Left ventricle myocardium inferior (tissue), 1 donor: ENCODE measurements at places on chromosomes 2 and 18. TPM values are rescaled to one million over a fixed set of nuclear protein-coding genes. Genes with fewer than 3 reads are reported as not detected.

PTPRN gene
- total RNA-seq = 0.11 TPM

ATL2 gene
- total RNA-seq = 28.4 TPM

FBXO41 gene
- 0.55 TPM for total RNA-seq

TTN gene
- 2,803 TPM for total RNA-seq

ZNF521 gene
- 10.3 TPM for total RNA-seq

GRCh38 chr2:121147766-121148165 is 137.2 kb downstream of the TFCP2L1 start:
- H3K4me1 ChIP-seq = peaks cover 24% of the 10 kb centered on the region
- no peaks in the 10 kb centered on the region for H3K27me3 ChIP-seq
- no peak overlapping the region for H3K4me3 ChIP-seq
- no peak for DNase-seq
- H3K36me3 ChIP-seq = no peaks in the 10 kb centered on the region

GRCh38 chr2:40758401-40759155 is 306.7 kb upstream of the SLC8A1 start:
- DNase-seq = no peak
- no peaks in the 10 kb centered on the region for H3K27me3 ChIP-seq
- no peaks in the 10 kb centered on the region for H3K36me3 ChIP-seq
- no peak overlapping the region for H3K27ac ChIP-seq
- peak overlapping the region; percentile 24 for H3K4me3 ChIP-seq

DNA sequence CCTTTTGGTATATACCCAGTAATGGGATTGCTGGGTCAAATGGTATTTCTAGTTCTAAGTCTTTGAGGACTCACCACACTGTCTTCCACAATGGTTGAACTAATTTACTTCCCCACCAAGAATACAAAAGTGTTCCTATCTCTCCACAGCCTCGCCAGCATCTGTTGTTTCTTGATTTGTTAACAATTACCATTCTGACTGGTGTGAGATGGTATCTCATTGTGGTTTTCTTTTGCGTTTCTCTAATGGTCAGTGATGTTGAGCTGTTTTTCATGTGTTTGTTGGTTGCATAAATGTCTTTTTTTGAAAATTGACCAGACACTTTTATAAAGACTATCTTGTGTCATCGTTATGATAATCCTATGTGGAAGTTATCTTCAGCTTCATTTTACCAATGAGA is 16.0 kb upstream of the ATP8B1 start:
- no peaks in the 10 kb centered on the region for H3K36me3 ChIP-seq
- DNase-seq = no peak
- no peak overlapping the region for H3K4me3 ChIP-seq
- H3K27me3 ChIP-seq = no peaks in the 10 kb centered on the region
- H3K4me1 ChIP-seq = peaks cover 18% of the 10 kb centered on the region

DNA sequence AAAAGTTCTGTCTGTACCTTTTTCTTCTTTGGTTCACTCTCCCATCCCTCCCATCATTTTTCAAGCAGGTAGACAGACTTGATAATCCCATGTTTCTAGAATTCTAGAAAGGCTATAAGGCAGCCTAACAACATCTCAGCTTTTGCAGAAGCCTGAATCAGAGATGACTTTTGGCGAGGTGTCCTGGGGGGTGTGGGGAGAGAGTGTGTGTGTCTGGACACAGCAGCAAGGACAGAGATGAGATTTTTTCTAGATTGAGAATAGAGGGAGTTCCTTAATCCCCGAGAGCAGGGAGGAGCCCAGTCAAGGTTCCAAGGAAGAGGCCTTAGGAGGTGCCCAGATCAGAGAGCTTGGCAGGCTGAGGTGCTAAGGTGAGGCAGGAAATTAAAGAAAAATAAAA is 22.0 kb upstream of the LAPTM4A start:
- H3K27me3 ChIP-seq = no peaks in the 10 kb centered on the region
- peak overlapping the region; percentile 92 for H3K27ac ChIP-seq
- H3K36me3 ChIP-seq = no peaks in the 10 kb centered on the region
- H3K4me1 ChIP-seq = peaks cover 51% of the 10 kb centered on the region
- DNase-seq = no peak
- no peak overlapping the region for H3K4me3 ChIP-seq

DNA sequence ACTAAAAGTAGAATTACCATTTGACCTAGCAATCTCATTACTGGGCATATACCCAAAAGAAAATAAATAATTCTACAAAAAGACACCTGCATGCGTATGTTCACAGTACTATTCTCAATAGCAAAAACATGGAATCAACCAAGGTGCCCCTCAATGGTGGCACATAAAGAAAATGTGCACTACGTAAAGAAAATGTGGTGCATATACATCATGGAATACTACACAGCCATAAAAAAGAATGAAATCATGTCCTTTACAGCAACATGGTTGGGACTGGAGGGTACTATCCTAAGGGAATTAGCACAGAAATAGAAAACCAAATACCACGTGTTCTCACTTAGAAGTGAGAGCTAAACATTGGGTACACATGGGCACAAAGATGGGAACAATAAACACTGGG is 250.7 kb upstream of the TNP1 start:
- no peak overlapping the region for H3K4me3 ChIP-seq
- H3K27me3 ChIP-seq = no peaks in the 10 kb centered on the region
- H3K36me3 ChIP-seq = no peaks in the 10 kb centered on the region
- DNase-seq = no peak
- no peak overlapping the region for H3K27ac ChIP-seq

GRCh38 chr2:225140723-225141122 is 98.5 kb upstream of the DOCK10 start:
- H3K27ac ChIP-seq = no peak overlapping the region
- no peak for DNase-seq
- H3K4me3 ChIP-seq = no peak overlapping the region

DNA sequence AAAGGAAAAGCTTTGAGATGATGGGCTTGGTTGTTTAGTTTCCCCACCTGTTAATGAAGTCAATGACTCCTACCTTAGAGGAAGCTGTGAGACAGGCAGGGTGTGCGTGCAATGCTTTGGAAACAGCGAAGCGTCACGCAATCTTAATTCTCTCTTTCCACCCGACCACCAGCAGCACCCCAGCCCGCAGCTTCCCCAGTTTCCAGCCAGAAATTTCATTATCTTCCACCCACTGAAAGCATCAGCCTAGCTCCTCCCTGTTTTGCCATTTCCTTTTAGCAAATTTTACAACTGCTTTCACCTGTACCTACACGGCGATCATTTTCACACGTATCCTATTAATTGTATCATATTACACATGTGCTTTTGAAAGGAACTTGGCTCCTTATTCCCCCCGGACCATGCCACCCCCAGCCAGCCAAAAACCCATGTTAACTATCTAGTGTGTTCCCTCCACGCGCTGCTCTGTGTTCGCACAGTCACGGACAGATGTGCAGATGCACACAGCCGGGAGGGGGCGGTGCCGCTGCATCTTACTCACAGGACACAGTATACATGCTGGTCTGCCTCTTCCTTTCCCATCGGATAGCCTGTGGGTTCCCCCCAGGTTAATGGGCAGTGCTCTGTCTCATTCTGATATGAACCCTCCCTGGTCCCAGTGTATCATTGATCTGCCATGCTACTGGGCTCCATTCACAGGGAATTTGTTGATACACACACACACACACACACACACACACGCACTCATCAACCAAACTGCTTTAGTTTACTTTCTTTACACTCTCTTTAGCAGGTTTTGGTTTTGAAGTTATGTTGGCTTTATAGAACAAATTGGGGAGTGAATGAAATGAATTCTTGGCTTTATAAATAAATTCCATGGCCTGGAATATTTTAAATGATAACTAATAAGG is 22.4 kb downstream of the CYP27C1 start:
- H3K4me1 ChIP-seq = no peaks in the 10 kb centered on the region
- no peaks in the 10 kb centered on the region for H3K36me3 ChIP-seq
- H3K27me3 ChIP-seq = peaks cover 49% of the 10 kb centered on the region
- no peak overlapping the region for H3K4me3 ChIP-seq

- H3K36me3 ChIP-seq = no peaks in the 10 kb centered on the region
- H3K27me3 ChIP-seq = no peaks in the 10 kb centered on the region
- H3K4me1 ChIP-seq = no peaks in the 10 kb centered on the region
- DNase-seq = no peak
- no peak overlapping the region for H3K4me3 ChIP-seq
- H3K27ac ChIP-seq = no peak overlapping the region
These were observed 79.7 kb upstream of the DOCK10 start for GRCh38 chr2:225122007-225122406.

GRCh38 chr2:163479599-163479998 is 256.2 kb downstream of the FIGN start:
- no peak overlapping the region for H3K27ac ChIP-seq
- no peak overlapping the region for H3K4me3 ChIP-seq
- H3K4me1 ChIP-seq = peaks cover 5% of the 10 kb centered on the region
- no peaks in the 10 kb centered on the region for H3K27me3 ChIP-seq
- DNase-seq = no peak
- no peaks in the 10 kb centered on the region for H3K36me3 ChIP-seq

DNA sequence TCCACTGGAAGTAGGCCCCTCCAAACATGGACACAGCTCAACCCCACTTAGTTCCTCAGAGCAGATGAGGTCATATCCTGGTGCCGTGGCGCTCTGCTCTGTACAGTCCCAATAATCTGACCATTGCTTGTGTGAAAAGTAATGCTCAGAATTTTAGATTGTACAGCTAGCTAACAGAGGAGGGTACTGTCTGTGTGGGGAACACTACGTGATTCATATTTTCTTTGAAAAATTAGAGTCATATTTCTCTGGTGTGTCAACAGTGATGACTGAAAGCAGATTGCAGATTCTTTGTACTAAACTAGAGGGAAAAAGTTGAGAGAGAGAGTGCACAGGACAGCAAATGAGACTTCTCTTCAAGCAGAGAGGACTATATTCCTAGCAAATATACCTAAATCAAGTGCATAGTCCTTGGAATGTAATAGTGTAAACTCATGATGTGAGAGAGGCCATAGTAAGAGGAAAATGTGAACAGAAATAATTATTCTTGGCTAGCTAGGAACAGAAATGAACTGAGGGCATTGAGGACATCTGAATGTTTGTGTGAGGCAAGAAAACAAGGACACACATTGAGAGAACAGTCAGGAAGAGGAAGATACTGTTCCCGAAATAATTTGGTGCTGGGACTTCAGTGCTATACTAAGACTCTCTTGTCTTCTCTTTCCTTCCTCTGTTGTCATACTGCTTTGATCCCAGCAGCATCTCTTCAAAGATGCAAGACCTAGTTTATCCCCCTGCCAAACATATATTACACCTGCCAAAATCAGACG is 157.0 kb upstream of the RND3 start:
- H3K4me1 ChIP-seq = peaks cover 5% of the 10 kb centered on the region
- no peak for DNase-seq
- H3K4me3 ChIP-seq = no peak overlapping the region
- no peaks in the 10 kb centered on the region for H3K36me3 ChIP-seq
- peak overlapping the region; percentile 60 for H3K27ac ChIP-seq

DNA sequence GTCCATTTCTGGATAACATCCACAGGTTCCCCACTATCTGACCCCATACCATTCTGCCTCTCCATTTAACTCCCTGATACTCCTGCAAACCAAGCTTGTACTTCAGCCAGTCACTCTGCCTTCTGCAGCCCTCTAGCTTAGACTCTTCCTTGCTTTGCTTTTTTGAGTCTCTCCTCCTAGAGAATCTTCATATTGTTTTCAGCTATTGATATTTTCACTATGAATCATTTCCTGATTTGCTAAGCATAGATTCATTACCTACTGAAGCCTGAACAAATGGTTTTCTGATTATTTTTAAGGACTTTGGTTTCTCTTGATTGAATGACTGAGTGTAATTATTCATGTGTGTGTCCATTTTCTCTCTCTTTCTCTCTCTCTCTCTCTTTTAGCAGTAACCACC is 2102.3 kb upstream of the CELF4 start:
- H3K27me3 ChIP-seq = no peaks in the 10 kb centered on the region
- no peaks in the 10 kb centered on the region for H3K36me3 ChIP-seq
- no peaks in the 10 kb centered on the region for H3K4me1 ChIP-seq
- DNase-seq = no peak

- H3K27ac ChIP-seq = no peak overlapping the region
- no peaks in the 10 kb centered on the region for H3K36me3 ChIP-seq
- no peak for DNase-seq
- H3K27me3 ChIP-seq = no peaks in the 10 kb centered on the region
- H3K4me1 ChIP-seq = peaks cover 9% of the 10 kb centered on the region
These were observed 346.2 kb downstream of the ZNF521 start for GRCh38 chr18:25005541-25006403.

DNA sequence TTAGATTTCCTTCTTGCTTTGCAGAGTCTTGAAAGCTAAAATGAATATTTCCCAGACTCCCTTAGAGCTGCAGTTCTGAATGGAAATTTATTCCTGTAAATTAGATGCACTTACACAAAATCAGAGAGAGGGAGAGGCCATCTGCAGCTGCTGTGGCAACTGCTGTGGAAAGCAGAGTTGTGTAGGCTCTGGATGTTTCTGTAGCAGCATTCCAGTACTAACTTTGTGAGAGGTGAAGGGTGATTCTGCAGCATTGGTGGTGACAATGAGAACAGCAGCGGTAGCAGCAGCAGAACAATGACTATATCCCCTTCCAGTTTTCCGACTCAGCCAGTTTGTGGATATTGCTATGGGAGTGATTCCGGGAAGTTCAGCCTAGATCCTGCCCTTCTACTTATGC is 433.0 kb upstream of the REG3G start:
- no peak overlapping the region for H3K4me3 ChIP-seq
- no peaks in the 10 kb centered on the region for H3K36me3 ChIP-seq
- no peak for DNase-seq
- no peaks in the 10 kb centered on the region for H3K27me3 ChIP-seq
- no peak overlapping the region for H3K27ac ChIP-seq
- H3K4me1 ChIP-seq = no peaks in the 10 kb centered on the region

- H3K36me3 ChIP-seq = no peaks in the 10 kb centered on the region
- DNase-seq = no peak
- no peak overlapping the region for H3K27ac ChIP-seq
- no peak overlapping the region for H3K4me3 ChIP-seq
- H3K4me1 ChIP-seq = no peaks in the 10 kb centered on the region
- H3K27me3 ChIP-seq = no peaks in the 10 kb centered on the region
These were observed 129.2 kb upstream of the ERBB4 start for GRCh38 chr2:212667751-212668316.

GRCh38 chr2:120524174-120524573 is 178.2 kb downstream of the INHBB start:
- DNase-seq = no peak
- H3K27me3 ChIP-seq = peaks cover 40% of the 10 kb centered on the region
- no peak overlapping the region for H3K4me3 ChIP-seq
- no peaks in the 10 kb centered on the region for H3K36me3 ChIP-seq
- H3K4me1 ChIP-seq = peaks cover 47% of the 10 kb centered on the region

- no peak overlapping the region for H3K27ac ChIP-seq
- no peak for DNase-seq
- H3K27me3 ChIP-seq = no peaks in the 10 kb centered on the region
- no peaks in the 10 kb centered on the region for H3K36me3 ChIP-seq
- no peaks in the 10 kb centered on the region for H3K4me1 ChIP-seq
These were observed 58.8 kb upstream of the TANK start for GRCh38 chr2:161101406-161101805.

DNA sequence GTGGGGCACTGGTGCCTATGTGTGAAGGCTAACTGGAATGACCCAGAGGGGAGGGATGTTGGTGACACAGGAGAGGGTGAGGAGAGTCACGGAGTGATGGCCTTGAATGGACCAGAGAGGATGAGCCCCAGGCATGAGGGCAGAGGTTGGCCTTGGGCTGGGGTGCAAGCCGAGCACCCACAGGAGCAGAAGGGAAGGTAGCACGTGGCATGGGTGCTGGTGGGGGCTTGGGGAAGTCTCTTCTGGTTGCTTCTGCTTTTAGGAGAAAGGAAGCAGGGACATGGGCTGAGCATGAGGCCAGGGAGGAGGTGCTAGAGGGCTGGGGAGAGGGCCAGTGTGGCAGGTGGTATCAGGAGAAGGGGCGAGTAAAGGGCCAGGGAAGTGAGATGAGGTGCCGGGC is 183.8 kb downstream of the DYSF start:
- H3K27me3 ChIP-seq = no peaks in the 10 kb centered on the region
- H3K4me1 ChIP-seq = no peaks in the 10 kb centered on the region
- no peak overlapping the region for H3K27ac ChIP-seq
- no peak for DNase-seq
- no peaks in the 10 kb centered on the region for H3K36me3 ChIP-seq
- no peak overlapping the region for H3K4me3 ChIP-seq
